ENCODE measurements at places on chromosomes 4 and X.

DNA sequence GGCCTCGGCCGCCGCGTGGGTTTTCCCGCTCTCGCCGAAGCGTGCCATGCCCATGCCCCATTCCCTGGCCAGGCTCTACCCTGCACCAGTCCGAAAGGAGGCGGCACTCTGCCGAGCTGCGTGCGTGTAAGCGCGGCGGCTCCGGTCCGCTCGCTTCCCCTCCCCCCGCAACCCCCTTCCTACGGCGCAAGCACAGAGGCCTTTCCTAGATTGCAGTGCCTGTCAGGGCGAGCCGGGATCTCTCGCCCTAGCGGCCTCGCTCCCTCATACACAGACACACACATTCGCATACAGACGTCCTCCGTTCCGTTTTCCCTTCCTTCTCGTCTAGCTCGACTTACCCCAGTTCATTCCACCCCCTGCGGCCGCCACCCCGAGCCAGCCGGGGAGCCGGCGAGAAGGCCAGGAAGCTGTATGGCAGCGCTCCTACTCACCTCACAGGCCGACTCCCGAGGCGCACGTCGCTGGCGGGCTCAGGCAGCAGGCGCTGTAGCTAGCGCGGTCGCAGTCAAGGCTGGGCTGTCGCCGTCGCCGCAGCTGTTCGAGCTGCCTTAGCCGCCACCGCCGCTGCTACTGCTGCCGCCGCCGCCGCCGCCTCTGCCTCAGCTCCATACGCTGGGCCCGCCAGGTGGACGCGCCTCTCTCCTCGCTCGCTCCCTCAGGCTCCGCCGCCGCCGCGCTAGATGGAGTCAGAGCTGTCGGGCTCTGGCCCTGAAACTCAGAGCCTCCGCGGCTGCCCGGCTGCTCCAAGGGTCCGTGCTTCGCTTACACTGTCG, 615 bp downstream of the NEXMIF start:
- peak; percentile 1 for DNase-seq

DNA sequence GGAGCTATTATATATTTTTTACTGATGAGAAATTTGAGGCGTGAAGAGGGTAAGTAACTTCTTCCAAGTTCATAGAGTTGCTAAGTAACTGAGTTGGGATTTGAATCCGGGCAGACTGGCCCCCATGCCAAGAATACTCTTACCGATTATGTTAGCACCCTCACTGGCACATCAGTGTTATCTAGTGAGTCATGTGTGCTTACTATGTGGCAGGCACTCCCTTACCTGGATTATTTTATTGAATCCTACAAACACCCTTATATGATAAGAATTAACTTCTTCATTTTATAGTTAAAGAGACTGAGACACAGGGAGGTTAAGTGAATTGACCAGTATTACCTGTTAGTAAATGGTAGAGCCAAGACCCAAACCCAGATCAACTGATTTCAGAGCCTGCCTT, 20.9 kb downstream of the MTHFD2L start:
- DNase-seq = no peak

GRCh38 chr4:71009086-71009485, 15.6 kb downstream of the DCK start:
- DNase-seq = no peak

DNA sequence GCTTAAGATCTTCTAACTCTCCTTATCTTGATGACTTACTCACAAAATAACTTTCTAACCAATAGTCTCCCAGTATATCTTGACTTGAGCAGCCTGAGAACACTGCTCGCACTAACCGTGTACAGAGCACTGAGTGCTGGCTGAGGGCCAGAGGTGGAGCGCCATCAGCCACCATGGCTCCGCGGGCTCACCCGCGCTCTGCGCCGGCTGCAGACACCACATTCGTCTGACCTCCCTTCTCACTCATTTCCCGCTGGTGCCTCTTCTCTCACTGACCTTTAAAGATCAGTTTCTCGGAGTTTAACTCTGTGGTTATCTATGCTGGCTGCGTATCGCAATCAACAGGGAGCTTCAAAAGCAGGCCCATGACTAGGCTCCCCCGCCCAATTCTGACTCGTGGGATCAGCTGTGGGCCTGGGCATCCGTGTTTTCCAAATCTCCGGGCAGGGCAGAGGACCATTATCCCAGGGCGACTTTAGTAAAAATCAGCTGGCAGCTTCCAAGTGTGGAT, 78.6 kb downstream of the HAUS3 start:
- no peak for DNase-seq

- no peak for DNase-seq
Measured at GRCh38 chr4:136818811-136819330, 713.4 kb downstream of the PCDH18 start.

DNA sequence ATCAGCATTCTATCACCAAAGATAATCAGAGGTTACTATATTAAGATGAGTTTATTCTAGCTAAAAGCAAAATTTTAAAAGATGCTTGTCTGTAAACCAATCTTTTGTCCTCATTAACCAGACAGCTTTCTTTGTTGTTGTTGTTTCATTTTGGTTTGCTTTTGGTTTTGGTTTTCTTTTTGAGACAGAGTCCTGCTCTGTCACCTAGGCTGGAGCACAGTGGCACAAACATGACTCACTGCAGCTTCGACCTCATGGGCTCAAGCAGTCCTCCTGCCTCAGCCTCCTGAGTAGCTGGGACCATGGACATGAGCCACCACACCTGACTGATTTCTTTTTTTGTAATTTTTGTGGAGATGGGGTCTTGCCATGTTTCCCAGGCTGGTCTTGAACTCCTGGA, 102.9 kb downstream of the COX18 start:
- no peak for DNase-seq

- DNase-seq = no peak
Measured at GRCh38 chrX:13432414-13433297, 112.8 kb upstream of the ATXN3L start.

GRCh38 chr4:2432991-2433530, 14.3 kb downstream of the CFAP99 start:
- DNase-seq = no peak

- DNase-seq = no peak
Measured at GRCh38 chr4:85495621-85496020, 20.7 kb downstream of the ARHGAP24 start.

GRCh38 chr4:44662623-44663005, 11.2 kb upstream of the YIPF7 start:
- DNase-seq = no peak
